ENCODE measurements at places on chromosomes 11 and 22.
A peak's percentile ranks its signal among the peaks of the same experiment; 100 is the strongest.

GRCh38 chr11:117906126-117906525 lies 23.1 kb downstream of the TMPRSS13 start:
- no peak for DNase-seq

DNA sequence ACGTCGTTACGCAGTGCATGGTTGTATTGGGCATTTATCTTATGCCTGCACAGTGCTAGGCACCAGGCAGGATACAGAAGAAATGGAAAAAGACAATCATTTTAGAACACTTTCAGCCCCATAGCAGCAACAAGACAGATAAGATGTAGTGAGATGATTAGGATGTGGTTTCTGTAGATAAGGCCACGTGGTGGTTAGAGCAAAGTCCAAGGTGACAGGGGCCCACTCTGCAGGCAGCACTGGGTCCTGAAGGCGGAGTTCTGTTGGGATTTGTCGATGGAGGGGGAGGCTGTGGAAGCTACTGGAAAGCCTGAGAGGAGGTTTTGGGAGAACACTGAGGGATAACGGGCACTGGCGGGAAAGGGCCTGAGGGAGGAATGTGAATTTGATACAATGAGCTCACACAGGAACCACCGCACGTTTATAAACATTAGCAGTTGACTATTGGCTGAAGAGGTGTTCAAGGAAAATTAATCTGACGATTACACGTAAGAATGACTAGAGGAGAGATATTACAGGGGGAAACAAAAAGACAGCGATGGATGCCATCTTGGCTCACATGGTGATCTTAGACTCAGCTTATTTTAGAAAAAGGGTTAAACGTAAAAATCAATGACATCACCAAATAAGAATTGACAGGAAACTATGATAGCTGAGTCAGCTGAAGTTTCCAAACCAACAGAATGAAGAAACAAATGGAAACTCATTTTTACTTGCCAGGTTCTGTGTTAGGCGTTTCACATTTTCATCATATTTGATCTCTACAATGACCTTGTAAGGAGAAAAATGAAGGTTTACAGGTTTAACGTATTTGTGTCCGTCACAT lies 551.0 kb downstream of the OPCML start:
- DNase-seq: peak; percentile 74

GRCh38 chr11:21144531-21144930 lies 475.1 kb downstream of the NELL1 start:
- no peak for DNase-seq

DNA sequence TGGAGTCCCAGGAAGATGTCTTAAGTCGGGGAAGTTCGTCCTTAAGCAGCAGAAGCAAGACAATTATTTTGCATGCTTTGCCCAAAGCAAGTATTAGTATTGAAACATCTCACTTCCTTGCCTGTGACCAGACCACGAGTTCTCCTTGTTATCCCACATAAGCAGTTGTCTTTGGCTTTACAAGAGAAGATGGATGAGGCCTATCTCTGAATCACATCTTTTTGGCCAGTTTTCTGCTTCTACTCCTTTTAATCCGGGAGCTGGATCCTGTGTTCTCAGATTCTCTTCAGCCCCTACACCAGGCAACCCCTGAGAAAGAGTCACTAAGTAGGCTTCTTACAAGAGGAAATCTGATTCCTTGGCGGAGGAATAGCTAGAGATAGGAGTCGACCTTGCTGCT lies 2.1 kb downstream of the SYT9 start:
- no peak for DNase-seq

- DNase-seq: no peak
These were observed 91.5 kb upstream of the TBCEL start for GRCh38 chr11:120932305-120932915.

DNA sequence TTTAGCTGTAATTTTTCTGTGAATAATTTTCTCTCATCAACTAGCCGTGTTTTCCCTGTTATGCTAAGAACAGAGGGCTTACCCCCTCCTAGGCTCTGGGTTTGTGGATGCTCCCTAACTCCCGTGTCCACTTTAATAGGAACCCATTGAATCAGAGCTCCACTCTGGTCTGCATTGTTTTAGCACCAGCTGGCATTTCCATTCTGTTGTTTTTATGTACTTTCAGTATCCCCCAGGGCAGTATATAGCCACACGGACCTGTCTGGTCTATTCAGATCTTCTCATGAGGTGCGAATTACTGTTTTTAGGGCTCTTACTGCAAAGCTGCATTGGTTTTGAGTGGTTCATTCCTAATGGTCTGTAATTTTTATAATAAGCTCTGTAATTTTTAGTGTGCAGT lies 16.0 kb downstream of the POLD3 start:
- DNase-seq: no peak

- DNase-seq: no peak
These were observed 27.9 kb downstream of the ASCC2 start for GRCh38 chr22:29810216-29810615.

GRCh38 chr22:34784056-34784455 lies 281.9 kb upstream of the ISX start:
- no peak for DNase-seq

DNA sequence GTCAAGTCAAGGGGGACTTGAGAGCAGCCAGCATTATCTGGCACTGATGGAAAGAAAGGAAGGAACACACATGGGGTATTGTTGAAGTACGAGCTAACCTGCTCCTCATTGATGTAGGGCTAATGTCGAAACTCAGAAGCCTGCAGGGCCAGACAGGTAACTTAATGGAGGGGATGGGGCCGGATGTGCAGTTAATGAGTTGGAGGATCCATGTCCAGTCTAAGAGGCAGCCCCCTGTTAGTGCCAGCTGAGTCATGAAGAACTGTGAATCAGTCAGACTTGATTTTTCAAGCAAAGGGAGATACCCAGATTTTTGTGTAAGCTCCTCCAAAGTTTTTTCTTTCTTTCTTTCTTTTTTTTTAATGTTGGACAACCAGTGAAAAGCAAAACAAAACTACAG lies 65.6 kb downstream of the CECR2 start:
- no peak for DNase-seq

DNA sequence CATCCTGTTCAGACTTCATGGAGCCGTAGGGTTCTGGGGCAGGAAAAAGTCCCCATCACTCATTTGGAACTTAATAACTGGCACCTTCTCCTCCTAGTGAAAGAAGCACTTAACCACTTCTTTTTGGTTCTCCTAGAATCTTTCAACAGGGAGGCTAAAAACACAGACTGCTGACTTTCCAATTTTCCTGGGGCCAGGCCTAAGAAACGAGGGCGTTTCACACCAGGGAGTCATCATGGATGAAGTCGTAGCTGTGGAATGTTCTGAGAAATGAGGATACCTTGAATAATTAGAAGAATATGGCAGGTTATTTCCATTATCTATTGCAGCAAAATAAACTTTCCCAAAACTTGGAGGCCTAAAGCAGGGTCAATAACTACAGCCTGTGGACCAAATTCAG lies 26.0 kb upstream of the API5 start:
- DNase-seq: peak; percentile 64

DNA sequence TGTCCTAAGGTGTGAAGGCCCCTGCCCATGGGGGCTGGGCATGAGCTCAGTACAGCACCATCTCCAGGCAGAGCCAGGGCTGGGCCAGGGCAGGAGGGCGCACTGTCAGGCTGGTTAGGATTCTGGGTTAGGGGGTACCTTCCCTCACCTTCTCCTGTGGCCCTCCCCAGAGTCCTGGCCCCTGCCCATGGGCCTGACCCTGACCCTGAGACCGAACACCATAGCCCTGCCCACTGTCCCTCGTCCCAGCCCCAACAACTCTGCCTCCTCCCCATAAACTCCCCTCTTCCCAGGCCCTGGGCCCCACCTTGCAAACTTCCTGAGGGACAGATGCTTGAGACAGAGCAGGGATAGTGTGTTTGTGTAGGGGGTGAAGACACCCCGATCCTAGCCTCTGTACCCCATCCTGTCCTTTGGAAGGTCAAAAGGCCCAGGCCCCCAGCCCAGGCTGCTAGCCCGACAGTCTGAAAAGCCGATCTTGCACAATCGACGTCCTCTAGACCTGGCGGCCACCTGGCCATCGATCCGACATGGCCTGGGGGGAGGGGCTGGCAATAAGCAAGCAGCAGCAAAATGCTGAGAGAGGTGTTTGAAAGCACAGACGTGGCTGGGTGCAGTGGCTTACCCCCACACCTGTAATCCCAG lies 2.7 kb upstream of the TMPRSS6 start:
- no peak for DNase-seq

DNA sequence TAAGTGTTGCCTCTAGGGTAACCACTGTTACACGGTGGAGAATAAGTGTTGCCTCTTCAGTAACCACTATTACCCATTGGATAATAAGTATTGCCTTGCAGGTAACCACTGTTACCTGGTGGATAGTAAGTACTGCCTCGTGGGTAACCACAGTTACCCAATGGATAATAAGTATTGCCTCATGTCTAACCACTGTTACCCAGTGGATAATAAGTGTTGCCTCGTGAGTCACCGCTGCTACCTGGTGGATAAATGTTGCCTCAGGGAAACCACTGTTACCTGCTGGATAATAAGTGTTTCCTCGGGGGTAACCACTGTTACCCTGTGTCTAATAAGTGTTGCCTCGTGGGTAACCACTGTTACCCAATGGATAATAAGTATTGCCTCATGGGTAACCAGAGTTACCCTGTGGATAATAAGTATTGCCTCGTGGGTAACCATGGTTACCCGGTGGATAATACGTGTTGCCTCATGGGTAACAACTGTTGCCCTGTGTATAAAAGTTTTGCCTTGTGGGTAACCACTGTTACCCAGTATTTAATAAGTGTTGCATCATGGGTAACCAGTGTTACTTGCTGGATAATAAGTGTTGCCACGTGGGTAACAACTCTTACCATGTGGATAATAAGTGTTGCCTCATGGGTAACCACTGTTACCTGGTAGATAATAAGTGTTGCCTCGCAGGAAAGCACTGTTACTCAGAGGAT lies 12.3 kb upstream of the NXPE4 start:
- peak; percentile 45 for DNase-seq

GRCh38 chr11:76636826-76637460 lies 33.6 kb downstream of the LRRC32 start:
- DNase-seq: no peak

DNA sequence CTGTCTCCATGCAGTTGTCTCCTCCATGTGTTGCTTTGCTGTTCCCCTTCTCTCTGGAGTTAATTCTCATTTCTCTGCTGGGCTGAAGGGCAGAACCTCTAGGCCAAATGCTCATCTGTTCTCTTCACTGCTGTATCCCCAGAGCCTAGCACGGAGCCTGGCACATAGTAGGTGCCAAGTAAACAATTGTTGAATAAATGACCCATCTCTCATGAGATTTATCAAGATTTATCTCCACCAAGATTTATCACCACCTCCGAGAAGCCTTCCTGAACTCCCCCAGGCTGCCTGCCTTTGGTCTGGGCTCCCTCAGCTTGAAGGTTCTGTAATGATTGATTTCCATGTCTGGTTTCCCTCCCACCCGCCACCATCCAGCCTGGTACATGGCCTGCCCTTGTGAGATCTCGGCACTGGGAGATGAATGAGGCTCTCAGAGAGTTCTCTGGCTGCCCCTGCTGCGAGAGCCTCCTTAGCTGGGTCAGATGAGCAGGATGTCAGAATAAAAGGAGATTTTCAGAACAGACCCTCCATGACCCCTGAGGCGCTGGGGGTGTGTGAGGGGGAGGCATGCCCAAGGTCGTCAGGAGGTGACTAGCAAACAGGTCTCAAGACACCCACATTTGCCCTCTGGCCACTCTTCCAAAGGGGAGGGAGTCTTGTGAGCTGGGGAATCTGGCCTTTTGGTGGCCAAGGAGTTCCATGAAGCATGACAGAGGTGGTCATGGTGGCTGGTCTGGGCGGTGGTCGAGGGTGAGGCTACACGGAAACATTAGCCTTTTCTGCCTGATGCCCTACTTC lies 2.4 kb upstream of the GDPD5 start:
- no peak for DNase-seq

DNA sequence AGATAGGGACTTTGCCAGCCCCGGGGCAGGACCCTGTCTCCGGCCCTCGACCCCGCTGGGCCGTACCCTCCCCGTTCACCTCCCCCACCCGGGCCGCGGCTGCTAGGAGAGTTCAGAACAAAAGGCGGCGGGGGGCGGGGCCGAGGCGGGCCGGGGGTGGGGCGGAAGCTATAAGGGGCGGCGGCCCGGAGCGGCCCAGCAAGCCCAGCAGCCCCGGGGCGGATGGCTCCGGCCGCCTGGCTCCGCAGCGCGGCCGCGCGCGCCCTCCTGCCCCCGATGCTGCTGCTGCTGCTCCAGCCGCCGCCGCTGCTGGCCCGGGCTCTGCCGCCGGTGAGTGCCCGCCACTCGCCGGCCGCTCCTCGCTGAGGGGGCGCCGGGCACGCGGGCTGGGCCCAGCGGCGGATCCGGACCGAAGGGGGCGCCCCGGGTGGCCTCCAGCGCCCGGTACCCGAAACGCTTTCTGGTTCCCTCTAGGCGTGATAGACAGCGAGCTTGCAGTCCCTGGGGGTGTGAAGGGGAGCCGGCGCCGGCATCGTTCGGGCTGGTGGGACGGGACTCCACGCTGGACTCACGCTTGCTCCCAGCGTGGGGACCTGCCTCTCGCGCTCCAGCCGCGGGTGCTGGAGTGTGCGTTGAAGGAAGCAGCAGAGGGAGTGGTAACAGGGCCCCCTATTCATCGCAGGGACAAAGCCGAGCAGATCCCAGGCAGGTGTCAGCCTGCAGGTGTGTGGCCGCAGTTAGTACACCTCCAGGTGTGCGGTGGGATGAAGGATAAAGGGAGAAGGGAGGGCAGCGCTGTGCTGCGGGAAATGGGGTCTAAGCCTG lies at the start of gene MMP11:
TSS of gene MMP11 (plus strand) at position 201 of the 825 bp plus-strand sequence. CDS start at position 223, 22 bp downstream.
- no peak for DNase-seq

DNA sequence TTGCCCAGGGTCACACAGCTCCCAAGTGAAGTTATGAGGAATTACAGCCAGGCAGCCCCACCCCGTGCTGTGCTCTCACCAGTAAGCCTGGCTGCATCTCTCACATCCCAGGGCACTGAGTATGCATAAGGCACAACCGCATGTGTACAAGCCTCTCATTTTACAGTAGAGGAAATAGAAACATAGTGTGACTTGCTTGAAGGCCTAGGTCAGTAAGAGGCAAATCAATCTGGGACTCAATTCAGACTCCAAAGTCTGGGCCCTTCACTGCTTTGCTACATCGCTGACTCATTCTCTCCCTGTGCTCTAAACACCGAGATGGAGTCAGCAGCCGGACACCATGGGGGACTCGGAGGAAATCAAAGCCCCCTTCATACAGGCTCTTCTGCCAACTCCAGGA lies 7.9 kb downstream of the ABTB2 start:
- no peak for DNase-seq

DNA sequence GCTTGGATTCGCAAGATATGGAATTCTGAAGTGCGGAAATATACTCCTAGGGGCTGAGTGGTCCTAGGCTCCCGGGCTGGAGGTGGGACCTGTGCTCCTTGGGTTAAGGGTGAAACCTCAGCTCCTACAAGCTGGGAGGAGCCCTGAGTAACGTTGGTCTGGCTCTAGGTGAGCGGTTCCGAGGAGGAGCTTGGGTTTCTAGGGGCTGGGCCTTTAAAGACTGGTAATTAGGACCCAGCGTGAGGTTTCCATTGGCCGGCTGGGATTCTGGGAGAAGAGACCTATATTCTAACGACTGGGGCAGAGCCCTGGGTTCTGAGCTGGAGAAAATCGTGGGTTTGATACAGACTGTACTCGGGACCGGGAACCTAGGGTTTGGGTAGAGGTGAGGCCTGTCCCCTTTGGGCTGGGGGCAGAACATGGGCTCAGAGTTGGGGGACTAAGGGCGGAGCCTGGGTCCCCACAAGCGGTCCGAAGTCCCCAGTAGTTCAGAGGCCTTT lies 882 bp upstream of the MAP4K2 start:
- no peak for DNase-seq

- DNase-seq: no peak
These were observed 34.8 kb upstream of the FZD4 start for GRCh38 chr11:86990031-86990430.

All from esophagus muscularis mucosa (tissue), 4 donors.